ENCODE measurements at places on chromosomes 4 and X.

GRCh38 chrX:40479777-40480318 is 100.9 kb upstream of the ATP6AP2 start:
- no peak for DNase-seq

DNA sequence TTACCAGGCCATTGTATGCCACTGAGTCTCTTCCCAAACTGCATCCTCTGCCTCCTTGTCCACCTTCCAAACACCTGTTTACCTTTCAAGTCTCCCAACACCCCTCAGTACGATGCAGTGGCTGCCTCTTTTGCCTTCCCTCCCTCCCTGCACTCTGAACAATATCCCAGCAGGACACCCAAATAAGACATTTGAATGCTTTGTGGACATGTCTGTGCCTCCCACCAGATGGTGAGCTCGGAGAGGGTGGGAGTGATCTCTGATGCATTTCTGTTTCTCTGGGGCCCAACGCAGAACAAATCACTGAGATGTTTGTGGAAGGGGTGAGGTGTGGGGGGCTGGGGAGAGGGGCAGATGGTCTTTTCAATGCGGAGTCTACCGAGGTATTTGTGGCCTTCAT is 33.4 kb downstream of the PJA1 start:
- DNase-seq, result no peak

DNA sequence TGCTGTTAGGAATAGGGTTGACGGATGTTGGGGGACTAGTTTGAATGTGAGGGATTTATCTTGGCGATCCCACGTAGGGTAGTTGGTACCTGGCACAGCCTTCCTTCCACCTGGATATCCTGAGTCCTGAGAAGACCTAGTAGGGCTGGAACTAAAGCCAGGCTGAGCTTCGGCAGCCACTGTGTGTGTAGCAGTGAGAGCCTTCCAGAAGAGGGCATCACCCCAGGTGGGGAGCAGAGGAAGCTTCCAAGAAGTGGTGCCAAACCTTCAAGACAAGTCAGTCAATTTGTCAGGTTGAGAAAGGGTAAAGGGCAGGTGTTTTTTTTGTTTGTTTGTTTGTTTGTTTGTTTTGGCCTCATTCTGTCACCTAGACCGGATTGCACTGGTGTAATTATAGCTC is 1.2 kb upstream of the FGFBP2 start:
- no peak for DNase-seq

DNA sequence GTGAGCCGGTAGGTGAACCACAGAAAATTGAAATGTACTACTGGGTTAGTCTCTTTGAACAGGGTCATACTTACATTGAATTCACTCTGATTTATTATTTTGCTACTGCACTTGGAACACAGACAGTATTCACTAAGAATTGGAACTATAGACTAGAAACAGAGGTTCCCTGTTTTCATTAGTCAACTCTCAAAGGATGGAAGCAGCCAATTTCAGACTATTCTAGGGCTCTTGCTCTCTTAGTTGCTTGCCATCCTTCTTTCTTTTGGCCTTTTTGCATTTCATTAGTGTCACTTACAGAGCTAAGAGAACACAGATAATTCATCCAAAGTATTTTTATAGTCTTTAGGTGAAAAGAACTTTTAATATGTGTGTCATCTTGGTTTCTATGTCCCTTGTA is 52.6 kb downstream of the SHROOM3 start:
- DNase-seq, result no peak

DNA sequence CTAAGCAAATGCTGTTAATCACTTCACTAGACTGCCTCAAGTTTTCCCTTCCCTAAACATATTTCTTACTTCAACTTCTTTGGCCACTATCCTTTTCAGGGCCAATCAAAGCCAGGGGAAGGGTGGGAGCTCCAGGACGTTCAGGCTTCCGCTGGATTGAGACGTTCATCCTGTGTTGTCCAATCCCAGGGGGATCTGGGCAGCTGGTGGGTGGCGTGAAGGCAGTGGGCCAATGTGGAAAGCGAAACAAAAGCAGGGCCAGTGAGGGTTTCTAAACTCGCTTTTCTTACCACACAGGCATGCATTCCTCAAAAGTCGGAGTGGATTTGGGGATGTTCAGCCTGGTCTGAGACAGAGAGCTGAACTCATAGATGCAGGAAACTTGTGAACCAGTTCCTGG is 7.6 kb downstream of the CXCL13 start:
- DNase-seq, result no peak

DNA sequence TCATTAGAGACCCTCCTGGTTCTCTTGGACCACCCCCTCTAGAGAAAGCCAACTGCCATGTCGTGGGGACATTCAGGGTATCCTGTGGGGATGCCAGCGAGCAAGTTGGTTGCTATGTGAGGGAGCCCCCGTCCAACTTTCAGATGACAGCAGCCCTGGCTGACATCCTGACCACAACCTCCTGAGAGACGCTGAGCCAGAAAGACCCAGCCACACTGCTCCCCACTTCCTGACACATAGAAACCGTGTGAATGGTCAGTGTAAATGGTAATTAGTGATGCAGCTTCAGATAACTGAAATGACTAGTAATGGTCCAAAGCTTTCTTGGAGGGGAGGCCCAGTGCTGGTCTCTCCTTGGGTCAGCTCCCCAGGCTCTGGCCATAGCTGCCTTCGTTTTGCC is 10.8 kb downstream of the CLCN4 start:
- DNase-seq, result no peak

DNA sequence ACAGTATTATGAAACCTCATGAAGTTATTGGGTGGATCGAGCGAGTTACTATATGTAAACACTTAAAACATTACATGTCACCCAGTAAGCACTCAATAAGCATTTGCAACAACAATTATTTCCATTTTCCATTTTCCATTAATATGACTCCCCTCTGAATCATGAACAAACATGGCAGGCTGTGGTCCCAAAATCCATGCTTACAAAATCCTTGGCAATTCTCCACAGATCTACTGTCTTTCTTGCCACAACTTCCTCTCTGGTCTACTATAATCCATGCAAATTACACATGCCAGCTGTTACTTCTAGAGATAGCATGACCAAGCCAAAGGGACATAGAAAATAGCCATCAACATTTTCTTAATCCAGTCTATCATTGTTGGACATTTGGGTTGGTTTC is 22.0 kb downstream of the ASB11 start:
- no peak for DNase-seq

DNA sequence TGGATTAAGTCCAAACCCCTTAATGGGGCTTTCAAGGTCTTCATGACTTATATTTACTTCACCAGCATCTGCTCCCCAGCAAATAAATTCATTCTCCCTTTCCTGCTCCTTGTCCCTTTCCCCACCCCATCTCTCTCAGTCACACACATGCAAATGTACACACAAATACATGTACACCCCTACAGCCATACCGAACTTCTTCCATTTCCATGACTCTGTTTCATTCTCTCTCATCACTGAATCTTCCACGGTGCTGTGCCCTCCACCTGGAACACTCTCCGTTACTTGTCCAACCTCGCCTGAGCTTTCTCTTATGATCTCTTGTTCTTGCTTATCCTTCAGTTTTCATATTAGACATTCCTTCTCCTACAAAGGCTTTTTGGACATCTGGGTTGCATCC is 22.0 kb upstream of the RPA4 start:
- DNase-seq, result no peak

- DNase-seq, result no peak
These were observed 1.1 kb downstream of the DCK start for GRCh38 chr4:70994387-70995099.

DNA sequence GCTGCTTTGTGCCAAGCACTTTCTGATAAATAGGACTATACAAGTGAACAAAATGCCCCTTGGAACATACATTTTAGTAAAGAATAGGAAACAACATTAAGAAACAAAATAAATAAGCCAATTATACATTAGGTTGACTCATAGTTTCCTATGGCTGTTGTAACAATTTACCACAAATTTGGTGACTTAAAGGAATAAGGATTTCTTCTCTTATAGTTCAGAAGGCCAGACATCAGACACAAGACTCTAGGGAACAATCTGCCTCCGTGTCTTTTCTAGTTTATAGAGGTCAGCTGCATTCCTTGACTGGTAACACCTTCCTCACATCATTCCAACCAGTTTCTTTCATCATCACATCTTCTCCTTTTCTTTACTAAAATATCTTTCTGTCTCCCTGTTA is 235.9 kb upstream of the PCDH18 start:
- DNase-seq, result no peak

DNA sequence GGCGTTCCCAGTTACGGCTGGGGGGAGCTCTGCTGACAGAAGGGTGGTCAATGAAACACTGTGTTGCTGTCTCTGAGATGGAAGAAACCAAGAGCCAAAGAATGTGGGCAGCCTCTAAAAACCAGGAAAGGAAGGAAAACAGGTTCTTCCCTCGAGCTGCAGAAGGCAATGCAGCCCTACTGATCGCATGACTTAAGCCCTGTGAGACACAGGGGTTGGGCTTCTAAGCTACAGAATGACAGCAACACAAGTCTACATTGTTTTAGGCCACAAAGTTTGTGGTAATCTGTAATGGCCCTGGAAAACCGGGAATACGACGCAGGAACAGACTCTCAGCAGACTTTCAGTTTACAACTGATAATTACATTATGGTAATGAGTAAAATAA is 38.2 kb upstream of the MTNR1A start:
- no peak for DNase-seq

DNA sequence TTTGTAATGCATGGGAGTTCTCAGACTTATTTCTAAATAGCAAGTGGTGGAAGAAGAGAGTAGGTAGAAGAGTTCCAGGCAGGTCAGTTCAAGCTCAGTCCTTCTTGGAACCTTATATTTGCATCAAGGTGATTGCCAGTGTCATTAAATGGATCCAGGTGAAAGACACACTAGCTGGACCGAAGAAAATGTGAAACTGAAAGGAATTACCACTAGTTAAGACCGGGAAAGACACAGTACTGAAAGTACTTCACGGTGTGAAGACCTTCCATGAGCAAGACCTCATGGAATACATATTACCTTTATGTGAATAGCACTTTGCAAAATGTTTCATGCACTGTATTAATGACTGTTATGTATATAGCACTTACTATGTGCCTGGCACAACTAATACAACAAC is 19.1 kb downstream of the TMEM150C start:
- DNase-seq, result no peak

DNA sequence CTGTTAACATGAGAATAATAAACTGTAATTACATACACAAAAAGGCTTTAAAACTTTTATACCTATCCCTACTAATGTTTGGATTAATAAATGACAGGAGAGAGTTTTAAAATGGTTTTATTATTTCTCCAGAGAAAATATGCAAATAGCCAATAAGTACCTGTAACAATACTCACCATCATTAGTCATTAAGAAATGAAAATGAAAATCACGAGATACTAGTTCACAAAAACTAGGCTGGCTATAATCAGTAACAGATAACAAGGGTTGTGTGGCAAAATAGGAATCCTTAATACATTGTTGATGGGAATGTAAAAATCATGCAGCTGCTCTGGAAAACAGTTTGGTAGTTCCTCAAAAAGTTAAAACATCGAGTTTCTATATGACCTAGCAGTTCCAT is 25.2 kb upstream of the AP1AR start:
- DNase-seq, result no peak

- no peak for DNase-seq
These were observed 672 bp upstream of the C1QTNF7 start for GRCh38 chr4:15427161-15427560.

DNA sequence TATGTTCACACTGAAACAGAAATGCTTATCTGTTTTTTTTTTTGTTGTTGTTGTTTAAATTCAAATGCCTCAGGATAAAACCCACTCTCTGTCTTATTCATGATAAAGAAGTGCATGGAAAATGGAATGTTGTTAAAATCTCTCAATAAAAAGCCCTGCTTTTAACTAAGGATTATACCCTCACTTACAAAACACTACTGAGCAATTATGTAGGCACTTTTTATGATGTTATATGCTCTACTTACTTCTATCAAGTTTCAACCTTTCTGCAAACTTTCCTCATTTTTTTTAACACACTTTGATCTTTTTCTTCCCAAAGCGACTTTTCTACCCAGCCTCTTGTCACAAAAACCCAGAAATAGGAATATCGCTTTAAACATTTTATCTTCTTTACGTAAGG is 26.5 kb downstream of the SLIT2 start:
- DNase-seq, result no peak

Measured in stimulated activated CD4-positive, alpha-beta T cell treated with anti-CD3 and anti-CD28 coated beads, Interleukin-1b, Interleukin-23, amount 100 ng/mL, for 1 hour (primary cell).